ENCODE measurements at places on chromosomes 5 and 9. TPM values are rescaled to one million over a fixed set of nuclear protein-coding genes. Genes with fewer than 3 reads are reported as not detected.

GRCh38 chr5:154078272-154078671 lies 39.5 kb downstream of the MFAP3 start:
- DNase-seq, result no peak

- peak; percentile 16 for DNase-seq
Observed at GRCh38 chr5:173643964-173644363, 27.5 kb upstream of the BOD1 start.

- no peak for DNase-seq
Observed at GRCh38 chr5:64838376-64838775, 69.6 kb downstream of the CWC27 start.

- no peak for DNase-seq
Observed at GRCh38 chr5:62139741-62140140, 166.3 kb upstream of the KIF2A start.

TRPM3 gene
- total RNA-seq, result 0.22 TPM

OR13C3 gene
- not detected for total RNA-seq

ZBED3 gene
- 6.0 TPM for total RNA-seq

SLC6A19 gene
- total RNA-seq, result not detected

GRCh38 chr9:4581861-4582565 lies 80.1 kb upstream of the PLPP6 start:
- no peak for DNase-seq

DNA sequence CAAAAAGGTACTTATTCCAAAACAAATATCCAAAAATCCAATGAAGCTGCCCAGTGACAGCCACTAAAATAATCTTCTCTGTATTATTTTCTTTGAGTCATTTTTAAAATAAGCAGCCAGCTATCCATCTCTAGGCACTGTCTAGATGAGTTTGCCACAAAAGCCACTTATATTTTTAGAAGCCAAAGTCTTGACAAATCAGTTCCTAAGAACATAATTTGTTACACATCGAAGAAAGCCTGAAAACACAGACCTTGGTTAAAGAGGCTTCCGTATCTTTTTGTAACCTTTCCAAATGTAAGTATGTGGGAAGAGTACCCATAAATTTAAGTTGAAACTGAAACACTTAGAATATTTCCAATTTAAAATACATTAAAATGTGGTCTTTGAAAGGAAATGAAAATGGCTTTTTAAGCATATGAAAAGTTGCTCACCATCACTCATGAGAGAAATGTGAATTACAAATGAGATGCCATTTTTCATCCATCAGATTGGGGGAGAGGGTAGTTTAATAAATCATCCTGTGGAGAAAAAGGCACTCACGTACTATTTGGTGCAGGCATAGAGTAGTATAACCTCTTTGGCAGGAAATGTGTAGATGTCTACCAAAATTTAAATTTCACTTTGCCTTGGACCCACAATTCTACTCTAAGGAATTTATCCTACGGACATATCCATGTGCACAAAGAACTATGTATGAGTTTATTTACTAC lies 180.4 kb downstream of the MLLT3 start:
- peak; percentile 71 for DNase-seq

DNA sequence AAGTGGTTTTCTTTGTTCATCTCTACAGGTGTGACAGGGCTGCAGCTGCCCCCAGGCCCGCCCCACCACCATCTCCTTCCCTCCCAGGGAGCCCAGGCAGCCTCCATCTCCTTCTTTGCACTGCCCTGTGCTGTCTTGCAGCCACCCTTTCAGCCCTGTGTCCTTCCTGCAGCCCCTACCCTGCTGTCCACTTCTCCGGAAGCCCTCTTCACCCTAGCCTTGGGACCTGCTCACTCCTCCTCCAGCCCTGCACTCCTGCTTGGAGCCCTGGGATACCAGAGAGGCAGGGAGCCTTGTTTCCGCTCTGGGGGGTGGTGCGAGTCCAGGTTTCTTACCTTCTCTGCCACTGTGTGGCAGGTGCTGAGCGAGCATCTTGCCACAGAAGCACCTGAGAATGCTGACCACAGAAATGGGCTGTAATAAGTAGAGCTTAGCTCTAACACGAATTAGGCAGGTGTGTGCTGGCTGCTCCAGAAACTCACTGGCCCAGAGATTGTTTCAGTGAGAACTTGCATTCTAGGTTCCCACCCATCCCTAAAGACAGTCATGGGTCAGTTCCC lies 51.3 kb upstream of the GADD45G start:
- DNase-seq, result no peak

NSA2 gene
- total RNA-seq, result 44.0 TPM

GRCh38 chr5:170785416-170785815 lies 1.9 kb downstream of the GABRP start:
- no peak for DNase-seq

DNA sequence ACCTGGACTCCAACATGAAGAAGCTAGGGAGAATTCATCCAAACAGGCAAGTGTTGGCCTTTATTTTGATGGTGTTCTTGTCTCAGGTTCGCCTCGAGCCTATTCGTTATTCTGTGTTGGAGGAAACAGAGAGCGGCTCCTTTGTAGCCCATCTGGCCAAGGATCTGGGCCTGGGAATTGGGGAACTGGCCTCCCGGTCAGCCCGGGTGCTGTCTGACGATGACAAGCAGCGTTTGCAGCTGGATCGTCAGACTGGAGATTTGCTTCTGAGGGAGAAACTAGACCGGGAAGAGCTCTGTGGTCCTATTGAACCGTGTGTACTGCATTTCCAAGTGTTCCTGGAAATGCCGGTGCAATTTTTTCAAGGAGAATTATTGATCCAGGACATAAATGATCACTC lies 367 bp downstream of the PCDHB4 start:
- DNase-seq, result no peak

GABRG2 gene
- total RNA-seq, result not detected

CTXN3 gene
- total RNA-seq, result not detected

- peak; percentile 29 for DNase-seq
Observed at GRCh38 chr5:119453040-119453373, 710 bp downstream of the HSD17B4 start.

SAPCD2 gene
- 0.43 TPM for total RNA-seq

SLC35D2 gene
- 37.3 TPM for total RNA-seq
